WTC11 (cell line): ENCODE measurements at places on chromosomes 4 and X.

GRCh38 chr4:76931087-76931486 lies 18.5 kb upstream of the SEPTIN11 start:
- no peak for DNase-seq

DNA sequence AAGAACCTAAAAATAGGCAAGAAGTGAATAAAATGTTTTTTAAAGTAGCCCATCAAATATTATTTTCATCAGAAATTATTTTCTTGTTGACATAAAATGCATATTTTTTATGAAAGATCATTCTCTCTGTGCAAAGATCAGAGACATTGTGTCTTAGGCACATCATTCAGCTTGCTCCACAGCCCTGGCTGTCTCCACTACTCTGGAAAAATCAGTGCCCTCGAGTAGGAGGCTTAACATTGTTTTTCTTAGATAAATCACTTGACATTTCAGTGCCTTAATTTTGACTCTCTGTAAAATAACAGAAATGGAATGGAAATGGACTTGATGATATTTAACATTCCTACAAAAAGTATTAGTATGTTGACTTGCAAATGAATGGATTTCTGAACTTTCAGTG lies 77.9 kb downstream of the FAT4 start:
- no peak for DNase-seq

GRCh38 chrX:109782994-109783700 lies 50.1 kb upstream of the ACSL4 start:
- DNase-seq: no peak

GRCh38 chrX:23380581-23380980 lies 45.9 kb downstream of the PTCHD1 start:
- DNase-seq: peak; percentile 35

DNA sequence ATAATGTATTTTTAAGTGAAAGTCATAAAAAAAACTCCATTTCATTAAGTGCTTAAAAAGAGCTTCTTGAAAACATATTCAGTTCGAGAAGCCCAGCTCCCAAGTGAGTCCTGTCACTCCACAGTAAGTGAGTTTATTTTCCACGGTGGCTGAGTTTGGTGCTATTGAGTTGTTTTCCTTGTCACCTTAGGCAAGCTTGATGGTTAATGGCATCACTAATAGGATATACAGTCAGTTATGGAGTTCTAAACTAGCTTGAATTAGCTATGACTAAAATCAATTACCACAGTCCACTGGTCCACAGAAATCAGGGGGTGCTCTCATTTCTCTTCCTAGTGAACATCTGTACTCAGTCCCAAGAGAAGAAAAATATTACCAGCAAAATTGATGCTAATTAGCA lies 1526.2 kb upstream of the IGFBP7 start:
- DNase-seq: no peak

- peak; percentile 50 for DNase-seq
Measured at GRCh38 chr4:73341454-73341853, 62.6 kb upstream of the ALB start.

DNA sequence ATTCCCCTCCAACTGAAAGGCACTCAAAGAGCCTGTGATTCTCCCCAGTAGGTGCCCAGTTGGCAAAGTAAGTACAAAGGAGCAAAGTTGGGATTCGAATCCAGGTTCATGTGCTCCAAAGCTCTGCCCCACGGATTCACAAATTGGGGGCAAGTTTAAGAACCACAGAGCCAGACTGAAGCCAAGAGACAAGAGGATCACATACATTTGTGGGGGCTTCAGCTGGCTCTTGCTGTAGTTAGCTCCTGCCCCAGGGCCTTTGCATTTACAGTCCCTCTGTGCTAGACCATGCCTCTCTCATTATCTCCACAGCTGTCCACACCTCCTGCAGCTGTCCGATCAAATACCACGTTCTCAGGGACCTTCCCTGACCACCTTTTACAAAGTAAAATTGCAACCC lies 18.8 kb downstream of the PNMA6F start:
- no peak for DNase-seq

GRCh38 chr4:4216648-4217047 lies 10.1 kb downstream of the OTOP1 start:
- peak; percentile 25 for DNase-seq

DNA sequence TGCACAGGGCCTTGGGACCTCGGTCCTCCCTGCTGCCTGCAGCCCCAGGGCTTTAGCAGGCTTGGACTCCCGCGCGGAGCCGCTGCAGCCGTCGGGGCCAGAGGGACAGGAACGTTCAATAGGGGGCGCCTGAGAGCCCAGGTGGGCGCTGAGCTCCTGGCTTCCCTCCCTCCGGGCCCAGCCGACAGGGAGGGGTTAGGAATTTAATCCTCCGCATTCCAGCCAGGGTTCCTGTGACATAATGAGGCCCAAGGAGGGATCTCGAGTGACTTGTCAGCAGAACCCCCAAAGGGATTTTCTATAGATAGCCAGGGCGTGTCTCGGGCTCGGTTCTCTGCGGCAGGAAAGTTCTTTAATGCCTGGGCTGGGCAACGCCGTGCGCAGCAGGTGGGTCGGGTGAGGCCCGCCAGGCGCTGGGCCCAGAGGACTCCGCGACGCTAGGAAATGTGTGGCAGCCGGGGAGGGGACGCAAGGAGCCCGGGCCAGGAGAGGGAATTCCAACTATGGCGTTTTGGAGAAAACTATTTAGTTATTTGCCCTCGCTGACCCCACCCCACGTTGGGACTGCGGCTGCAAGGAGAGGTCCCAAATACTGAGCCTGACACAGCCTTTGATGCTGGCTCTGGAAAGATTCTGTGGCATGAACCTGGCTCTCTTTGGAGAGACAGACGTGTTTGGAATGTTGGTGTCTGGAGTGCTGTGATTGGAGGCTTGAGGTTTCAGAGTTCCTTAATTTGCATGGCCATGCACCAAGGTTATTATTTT lies 285.2 kb upstream of the GATB start:
- peak; percentile 94 for DNase-seq

- DNase-seq: no peak
Measured at GRCh38 chr4:156656896-156657295, 314.7 kb downstream of the PDGFC start.

DNA sequence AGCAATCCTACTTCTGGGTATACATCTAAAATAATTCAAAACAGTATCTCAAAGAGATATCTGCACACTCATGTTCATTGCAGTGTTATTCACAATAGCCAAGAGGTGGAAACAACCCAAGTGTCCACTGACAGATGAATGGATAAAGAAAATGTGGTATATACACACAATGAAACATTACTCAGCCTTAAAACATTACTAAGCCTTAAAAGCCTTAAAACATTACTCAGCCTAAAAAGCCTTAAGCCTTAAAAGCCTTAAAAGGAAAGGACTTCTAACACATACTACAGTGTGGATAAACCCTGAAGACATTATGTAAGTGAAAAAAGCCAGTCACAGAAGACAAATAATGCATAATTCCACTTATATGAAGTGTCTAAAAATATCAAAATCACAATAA lies 40.3 kb upstream of the TFDP3 start:
- DNase-seq: no peak

GRCh38 chrX:155334486-155335336 lies at the start of gene CLIC2:
Gene CLIC2 (minus strand): TSS chrX:155334614. CDS start chrX:155334427, 187 bp downstream.
- DNase-seq: no peak

GRCh38 chr4:47899639-47900038 lies 14.7 kb downstream of the NFXL1 start:
- no peak for DNase-seq

GRCh38 chr4:55866973-55867574 lies 13.6 kb downstream of the EXOC1 start:
- no peak for DNase-seq

DNA sequence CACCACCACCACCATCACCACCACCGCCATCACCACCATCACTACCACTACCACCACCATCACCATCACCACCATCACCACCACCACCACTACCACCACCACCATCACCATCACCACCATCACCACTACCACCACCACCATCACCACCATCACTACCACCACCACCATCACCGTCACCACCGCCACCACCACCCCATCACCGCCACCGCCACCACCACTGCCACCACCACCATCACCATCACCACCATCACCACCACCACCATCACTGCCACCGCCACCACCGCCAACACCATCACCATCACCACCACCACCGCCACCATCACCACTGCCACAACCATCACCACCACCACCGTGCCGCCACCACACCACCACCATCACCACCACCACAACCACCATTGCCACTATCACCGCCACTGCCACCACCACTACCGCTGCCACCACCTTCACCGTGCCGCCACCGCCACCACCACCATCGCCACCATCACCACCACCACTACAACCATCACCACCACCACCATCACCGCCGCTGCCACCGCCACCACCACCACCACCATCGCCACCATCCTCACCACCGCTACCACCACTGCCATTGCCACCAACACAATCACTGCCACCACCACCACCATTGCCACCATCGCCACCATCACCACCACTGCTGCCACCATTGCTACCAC lies 1511.3 kb upstream of the AGA start:
- no peak for DNase-seq

DNA sequence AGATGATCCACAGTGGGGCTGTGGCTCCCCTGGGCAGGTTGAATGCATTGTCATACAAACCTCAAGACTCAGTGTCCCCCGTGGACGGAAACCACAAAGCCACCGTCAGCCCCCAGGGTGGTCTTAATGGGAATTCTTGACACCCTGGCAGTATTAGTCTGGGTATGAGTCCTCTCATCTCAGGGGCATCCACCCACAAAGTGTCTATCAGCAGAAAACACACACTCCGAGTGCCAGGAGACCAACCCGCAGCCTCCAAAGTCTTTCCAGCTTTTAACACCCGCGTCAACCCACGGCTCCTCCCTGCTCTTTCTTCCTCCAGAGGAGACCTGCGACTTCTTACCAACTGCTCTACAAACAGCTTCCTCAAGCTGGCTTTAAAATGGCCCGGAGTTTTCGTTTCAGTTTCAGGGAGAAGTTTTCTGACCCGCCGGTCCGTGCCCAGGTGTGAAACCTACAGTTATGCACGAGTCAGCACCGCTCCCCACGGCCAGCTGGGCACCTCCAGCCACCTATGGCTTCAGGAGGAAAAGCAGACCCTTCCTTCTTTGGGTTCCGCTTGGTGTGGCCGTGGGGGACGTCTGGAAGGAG lies 14.4 kb upstream of the ASMTL start:
- DNase-seq: no peak

GRCh38 chrX:67289055-67289499 lies 254.7 kb upstream of the AR start:
- DNase-seq: no peak

GRCh38 chr4:94152466-94152865 lies 55.2 kb upstream of the SMARCAD1 start:
- DNase-seq: no peak
